Activated T-cell treated with anti-CD3 and anti-CD28 coated beads for 48 hours (primary cell): ENCODE measurements at places on chromosomes 16 and 17.

DNA sequence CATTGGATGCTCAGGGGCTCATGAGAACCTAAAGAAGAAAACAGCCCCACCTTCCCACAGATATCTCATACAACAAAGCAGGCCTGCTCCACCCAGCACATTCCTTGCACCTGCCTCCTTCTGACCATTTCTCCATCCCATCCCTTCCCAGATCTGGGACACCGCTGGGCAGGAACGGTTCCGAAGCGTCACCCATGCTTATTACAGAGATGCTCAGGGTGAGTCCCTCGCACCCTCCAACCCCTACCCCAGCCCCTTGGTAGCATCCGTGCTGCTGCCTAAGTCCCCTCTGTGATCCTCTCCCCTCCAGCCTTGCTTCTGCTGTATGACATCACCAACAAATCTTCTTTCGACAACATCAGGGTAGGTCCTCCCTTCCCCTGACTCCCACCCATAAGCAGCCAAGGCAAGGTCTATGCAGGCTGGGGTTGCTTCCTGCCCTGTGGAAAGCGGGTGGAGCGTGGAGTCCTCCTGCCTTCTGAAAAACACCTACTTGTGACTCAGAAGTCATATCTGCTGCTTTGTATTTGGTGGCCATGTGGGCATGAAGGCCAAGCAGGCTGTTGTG is 5.4 kb upstream of the NHERF1 start:
- no peak for DNase-seq

DNA sequence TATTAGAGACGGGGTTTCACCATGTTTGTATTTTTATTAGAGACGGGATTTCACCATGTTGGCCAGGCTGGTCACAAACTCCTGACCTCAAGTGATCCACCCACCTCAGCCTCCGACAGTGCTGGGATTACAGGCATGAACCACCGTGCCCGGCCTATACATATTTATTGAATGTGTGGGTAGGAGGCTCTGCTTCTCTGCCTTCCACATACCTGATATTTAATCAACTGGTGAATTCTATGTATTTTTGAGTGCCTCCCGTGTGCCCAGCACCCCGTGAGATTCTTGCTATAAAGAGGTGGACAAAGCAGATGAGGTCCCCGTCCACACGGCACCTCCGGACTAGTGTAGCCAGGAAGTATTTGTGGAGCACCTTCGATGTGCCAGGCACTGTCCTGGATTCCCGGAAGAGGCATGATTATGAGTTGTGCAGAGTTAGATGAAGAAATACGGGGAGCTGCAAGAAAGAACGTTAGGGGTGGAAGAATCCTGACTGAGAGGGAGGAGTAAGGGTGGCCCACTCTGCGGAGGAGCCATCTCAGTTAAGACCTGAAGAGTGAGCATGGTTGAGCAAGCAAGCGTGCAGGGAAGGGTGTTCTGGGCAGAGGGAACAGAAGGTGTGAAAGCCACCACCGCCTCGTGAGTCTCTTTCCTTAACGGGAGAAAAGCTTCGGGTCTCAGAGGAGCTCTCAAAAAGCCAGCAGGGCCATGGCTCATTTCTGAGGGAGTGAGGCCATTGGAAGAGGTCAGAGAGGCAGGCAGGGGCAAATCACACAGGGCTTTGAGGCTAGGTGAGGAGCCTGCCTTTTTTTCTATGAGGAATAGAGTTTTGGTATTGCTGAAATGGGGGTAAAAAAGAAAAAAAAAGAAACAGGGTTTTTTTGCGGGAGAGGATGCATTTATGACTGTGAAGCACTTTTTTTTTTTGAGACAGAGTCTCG is 21.2 kb downstream of the CRISPLD2 start:
- no peak for DNase-seq

DNA sequence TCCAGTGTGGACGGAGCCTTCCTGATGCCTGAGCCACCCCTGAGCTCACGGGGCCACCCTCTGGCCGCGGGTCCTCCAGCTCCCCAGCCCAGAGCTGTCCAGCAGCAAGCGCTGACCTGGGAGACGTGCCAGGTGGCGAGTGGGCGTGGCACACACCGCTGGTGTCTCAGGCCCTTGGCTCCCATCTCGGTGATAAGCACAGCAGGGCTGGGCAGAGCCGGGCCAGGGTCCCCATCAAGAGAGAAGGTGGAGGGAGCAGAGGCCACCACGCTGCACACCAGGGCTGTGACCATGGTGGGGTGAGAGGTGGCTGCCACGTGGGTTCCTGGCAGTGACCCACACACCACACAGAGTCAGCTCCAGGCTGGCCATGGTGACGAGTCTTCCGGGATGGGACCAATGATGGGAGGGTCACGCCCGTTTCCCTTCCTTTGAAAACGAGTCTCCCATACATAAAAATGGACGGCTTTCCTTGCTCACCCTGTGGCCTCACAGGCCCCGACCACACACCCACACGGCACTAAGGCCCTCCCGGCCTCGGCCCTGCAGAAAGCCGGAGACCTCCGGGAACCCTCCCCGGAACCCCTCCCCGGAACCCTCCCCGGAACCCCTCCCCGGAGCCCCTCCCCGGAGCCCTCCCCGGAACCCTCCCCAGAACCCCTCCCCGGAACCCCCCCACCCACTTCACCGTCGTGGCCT is 16.8 kb downstream of the UTS2R start:
- DNase-seq, result no peak

DNA sequence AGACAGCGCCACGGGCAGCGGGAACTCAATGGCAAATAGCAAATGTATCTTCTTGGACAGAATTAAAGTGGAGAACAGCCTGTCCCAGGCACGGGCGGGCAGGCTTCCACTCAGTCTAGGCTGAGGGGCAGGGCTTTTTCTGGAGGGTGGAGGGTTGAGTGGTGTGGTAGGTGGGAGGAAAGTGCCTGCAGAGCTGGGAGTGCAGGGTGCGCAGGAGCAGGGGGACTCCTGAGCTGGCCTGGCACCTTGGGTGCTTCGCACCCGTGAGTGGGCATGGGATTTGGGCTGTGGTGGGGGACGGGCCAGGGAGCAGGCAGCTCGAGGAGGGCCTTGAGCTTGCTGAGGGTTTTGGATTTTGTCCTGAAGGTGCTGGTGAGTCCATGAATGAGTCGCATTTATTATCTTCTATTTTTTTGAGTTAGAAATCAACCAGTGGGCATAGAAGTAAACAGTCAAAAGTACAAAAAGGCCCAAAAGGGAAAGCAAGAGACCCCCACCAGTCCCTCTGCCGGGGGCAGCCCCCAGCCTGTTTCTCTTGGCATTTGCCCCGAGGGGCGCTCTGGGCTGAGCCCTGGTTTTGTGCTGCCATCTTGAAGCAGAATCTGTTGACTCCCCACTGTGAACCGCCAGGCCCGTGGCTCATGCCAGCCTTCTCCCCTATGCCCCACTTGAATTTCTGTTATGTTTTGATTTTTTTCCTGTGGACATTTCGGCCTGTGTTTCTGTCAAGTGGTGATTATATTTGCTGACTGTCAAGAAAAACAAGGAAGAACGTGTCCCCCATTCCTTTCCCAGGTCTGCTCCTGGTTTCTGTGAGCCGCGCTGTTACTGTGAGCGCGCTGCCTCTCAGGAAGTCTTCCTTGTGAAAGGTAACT is 8.2 kb downstream of the ADORA2B start:
- DNase-seq, result no peak
